ENCODE measurements at places on chromosomes 5 and 9.

- no peak for DNase-seq
Observed at GRCh38 chr5:138719811-138720210, 33.4 kb upstream of the CTNNA1 start.

DNA sequence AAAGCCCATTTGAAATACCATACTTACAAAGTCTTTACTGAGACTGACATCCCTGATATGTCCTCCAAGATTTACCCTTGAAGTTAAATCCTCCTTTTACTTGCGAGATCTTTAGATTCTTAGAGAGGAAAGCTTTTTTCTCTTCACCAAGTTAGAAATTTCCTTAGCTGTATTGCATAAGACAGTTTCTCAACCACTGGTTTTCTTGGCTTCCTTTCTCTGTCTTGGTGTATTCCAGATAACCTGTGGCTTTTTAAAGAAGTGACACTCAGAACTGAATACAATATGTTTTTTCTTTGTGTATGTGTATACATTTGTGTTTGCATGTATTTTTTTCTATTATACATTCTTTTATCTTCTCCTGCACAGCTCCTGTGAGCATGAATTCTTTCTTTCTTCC lies 65.0 kb downstream of the SNCAIP start:
- no peak for DNase-seq

GRCh38 chr5:101271416-101271815 lies 368.3 kb upstream of the ST8SIA4 start:
- DNase-seq, result no peak

- DNase-seq, result no peak
Observed at GRCh38 chr9:33472881-33473615, 676 bp downstream of the NOL6 start.

DNA sequence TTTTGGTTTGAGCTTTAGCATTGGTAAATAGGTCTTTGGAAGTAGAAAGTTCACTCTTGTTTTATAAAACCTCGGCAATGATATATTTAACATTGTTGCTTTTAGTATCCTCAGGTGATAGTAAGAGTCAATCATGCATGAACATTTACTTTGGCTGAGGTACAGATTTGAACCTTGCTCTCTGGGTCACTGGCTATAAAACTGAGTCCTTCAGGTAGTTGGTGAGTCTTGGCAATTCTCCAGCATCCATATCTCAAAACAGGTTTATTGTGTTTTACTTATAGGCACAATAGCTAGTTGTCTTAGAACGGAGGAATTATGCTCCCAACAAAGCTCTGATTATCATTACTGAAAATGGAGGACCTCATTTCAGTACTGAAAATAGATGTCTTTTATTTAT lies 75.1 kb downstream of the MAT2B start:
- no peak for DNase-seq

GRCh38 chr5:37816331-37816730 lies 23.5 kb downstream of the GDNF start:
- DNase-seq, result no peak

DNA sequence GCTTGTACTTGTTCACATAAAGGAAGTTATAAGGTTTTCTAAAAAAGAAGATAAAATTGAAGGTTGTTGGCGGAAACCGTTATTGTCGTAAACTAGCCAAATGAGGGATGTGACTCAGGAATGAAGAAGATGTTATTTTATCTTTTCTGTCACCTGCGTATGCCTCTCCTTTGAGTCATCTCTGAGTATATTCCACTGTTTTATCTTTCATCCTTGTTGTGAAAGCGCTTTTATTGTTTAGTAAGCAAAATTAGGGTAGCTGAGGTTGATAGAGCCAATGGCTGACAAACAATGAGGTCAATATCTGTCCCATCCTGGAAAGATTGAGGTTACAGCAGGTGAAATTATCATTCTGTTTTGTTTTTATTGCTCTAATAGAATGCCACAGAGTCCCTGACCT lies 105.0 kb downstream of the TUSC1 start:
- no peak for DNase-seq

DNA sequence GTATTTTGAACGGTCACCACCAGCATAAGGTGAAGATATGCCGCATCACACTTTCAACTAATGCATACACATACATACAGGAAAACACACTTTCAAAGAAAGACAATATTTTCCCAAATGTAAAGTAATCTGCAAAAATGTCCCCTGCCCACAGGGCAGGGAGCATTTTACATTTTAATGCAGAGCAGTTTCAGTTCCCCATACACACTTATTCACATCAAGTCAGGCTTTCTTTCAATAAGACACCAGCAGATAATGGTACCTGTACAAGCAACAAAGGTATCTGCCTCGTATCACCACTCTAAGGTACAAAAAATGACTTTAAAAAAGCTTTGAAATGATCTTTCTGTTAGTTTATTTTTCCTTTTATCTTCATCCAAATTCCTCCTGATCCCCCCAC lies 247.1 kb upstream of the CCNG1 start:
- DNase-seq, result no peak

DNA sequence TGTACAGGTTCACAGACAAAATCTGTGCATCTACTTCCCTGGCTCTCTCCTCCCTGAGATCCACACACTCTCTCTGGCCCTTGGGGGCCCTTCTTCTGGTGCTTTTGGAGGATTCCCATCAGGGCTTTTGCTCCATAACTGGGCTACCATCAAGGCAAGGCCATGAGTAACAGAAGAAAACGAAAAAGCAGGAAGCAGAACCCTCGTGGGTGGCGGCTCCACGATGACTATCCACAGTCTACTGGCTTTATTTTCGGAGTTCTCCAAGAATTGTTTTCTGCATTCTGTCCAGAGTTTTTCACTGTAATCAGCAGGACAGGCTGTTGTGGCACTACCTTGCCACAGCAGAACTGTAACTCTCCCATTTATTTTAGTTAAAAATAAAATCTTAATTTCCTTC lies 19.9 kb downstream of the PNPLA7 start:
- DNase-seq, result no peak

GRCh38 chr9:136052472-136052880 lies 42.6 kb downstream of the NACC2 start:
- no peak for DNase-seq

DNA sequence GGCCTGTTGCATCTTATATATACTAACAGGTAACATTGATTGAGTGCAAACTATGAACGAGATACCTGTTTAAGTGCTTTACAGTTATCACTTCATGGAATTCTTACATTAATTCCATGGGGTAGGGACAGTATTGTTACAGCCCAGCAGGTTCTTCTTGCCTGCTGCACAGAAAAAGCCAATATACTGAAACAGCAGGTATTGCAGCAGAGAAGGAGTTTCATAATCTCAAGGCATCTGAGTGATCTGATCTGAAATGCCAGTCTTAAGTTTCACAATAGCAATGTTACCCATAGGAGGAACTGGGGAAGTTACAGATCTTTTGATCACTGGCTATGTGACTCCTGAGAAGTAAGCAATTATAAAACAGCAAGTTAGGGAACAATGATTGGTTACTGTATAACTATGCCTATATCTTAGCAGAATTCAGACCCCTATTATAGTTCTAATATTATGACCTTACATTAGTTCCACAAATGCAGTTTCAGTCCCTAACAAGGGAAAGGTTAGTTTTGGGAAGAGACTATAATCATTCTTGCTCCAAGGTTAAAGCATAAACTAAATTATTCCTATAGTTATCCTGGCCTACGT lies 126.5 kb upstream of the BNC2 start:
- no peak for DNase-seq

- DNase-seq, result no peak
Observed at GRCh38 chr9:73135394-73135793, 16.3 kb upstream of the ANXA1 start.

- DNase-seq, result no peak
Observed at GRCh38 chr5:123147128-123147715, 58.2 kb downstream of the PRDM6 start.

DNA sequence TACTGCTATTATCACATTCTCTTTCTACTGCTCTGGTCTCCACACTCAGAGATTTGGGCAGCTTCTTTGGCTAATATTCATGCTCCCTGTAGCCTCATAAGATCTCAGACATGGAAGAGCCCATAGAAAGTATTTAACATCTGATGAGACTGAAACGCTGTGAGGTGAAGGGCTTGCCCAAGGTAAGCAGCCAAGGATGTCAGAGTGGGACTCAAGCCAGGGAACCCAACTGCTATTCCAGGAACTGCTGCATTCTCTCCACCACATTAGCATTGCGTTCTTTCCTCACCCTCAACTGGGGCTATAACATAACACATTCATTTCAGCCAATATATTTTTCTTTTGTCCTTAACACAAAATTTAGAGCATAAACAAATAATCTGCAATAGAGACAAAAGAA lies 3.8 kb downstream of the ADRB2 start:
- DNase-seq, result no peak

- DNase-seq, result no peak
Observed at GRCh38 chr5:7382588-7382987, 13.3 kb upstream of the ADCY2 start.

GRCh38 chr5:160377651-160378050 lies 7.2 kb upstream of the C1QTNF2 start:
- DNase-seq, result no peak

DNA sequence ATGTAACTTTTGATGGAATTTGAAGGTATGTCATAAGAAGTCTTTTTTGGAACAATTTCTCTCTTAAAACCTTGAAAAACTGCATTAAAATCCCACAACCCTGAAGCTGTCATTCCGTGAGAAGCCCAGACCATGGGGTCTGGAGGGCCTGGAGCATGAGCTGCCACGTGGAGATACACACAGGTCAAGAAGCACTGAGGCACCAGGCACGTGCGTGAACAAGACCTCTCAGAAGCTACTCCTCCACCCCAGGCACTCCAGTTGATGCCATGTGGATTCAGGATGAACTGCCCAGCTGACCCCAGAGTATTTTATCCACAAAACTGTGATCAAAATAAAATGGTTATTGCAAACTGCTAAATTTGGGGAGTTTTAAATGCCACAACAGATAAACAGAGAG lies 227.5 kb upstream of the BRINP1 start:
- DNase-seq, result no peak

GRCh38 chr5:109580225-109580624 lies 109.5 kb upstream of the MAN2A1 start:
- DNase-seq, result no peak

Measured in activated CD4-positive, alpha-beta T cell treated with anti-CD3 and anti-CD28 coated beads for 24 hours (primary cell).